CD8-positive, alpha-beta T cell (primary cell): ENCODE measurements at places on chromosomes 1 and 21. TPM values are rescaled to one million over a fixed set of nuclear protein-coding genes. Genes with fewer than 3 reads are reported as not detected.

DNA sequence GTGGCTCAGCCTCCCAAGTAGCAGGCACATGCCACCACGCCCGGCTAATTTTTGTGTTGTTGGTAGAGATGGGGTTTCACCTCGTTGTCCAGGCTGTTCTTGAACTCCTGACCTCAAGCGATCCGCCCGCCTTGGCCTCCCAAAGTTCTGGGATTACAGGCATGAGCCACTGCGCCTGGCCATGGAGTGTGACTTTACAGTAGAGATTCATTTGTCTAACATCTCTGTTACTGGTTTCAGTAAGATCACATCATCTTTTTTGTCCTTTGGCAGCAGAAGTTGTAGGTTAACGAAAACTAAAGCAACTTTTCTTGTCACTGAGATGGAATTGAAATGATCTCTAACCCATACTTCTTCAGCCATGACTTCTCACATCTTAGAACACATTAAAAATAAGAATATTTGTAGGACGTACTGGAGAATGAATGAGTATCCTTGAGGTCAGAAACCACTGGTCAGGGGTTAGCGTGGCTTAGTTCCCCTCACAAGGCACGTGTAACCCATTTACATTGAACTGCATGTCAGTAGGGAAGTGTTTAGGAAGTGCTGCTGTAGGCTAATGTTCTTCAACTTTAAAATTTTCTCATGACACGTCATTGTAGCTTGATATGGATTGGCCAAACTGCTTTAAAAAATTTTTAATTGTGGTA, 75.9 kb downstream of the CAMTA1 start:
- no peak for DNase-seq

DNA sequence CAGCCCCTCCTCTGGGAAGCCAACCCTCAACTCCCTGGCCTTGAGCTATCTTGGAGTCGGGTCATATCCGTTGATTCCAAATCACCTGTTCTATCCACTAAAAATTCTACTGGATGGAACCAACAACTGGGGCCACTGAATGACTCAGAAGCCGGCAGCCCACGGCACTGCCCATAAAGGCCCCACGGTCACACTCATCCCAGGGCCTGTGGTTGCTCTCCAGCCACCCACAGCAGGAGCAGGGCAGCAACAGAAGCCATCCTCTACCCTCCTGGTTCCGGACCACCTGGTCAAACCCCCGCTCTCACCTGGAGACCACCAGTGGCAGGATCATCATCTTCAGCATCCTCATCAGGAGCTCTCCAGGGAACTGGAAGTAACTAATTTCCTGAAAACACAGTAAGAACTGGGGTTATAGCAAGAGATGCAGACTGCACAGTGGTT, 8.4 kb downstream of the SLC1A7 start:
- DNase-seq = no peak

GRCh38 chr1:198909973-198910372, 271.1 kb downstream of the PTPRC start:
- no peak for DNase-seq

DNA sequence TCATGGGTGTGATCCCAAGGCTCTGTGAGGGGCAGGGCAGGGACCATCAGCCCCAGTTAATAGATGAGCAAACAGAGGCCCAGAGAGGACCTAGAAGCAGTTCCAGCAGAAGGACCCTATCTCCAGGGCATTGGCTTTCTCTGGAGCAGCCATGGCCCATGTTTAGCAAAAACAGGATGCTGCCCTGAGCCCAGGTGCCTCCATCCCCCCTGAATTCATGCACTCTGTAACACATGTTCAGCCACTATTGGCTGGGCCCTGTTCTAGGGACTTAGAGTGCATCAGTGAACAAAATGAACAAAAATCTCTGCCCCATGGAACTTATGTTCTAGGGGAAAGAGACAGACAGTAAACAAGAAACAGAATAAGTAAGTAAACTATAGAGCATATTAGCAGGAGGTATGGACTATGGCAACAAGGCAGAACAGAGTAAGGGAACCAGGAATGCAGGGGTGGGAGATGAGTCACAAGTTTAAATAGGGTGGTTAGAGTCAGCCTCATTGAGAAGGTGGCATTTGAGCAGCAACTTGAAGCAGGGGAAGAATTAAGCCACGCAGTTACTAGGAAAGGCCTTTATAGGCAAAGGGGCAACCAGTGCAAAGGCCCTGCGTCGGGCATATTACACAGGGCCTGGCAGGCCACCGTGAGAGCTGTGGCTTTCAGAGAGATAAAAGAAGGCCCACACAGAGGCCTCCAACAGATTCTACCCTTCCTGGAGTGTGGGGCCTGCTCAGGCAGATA, 185.9 kb upstream of the EDN2 start:
- DNase-seq = no peak

GRCh38 chr1:37808369-37809319, 636 bp upstream of the YRDC start:
- DNase-seq = no peak

DNA sequence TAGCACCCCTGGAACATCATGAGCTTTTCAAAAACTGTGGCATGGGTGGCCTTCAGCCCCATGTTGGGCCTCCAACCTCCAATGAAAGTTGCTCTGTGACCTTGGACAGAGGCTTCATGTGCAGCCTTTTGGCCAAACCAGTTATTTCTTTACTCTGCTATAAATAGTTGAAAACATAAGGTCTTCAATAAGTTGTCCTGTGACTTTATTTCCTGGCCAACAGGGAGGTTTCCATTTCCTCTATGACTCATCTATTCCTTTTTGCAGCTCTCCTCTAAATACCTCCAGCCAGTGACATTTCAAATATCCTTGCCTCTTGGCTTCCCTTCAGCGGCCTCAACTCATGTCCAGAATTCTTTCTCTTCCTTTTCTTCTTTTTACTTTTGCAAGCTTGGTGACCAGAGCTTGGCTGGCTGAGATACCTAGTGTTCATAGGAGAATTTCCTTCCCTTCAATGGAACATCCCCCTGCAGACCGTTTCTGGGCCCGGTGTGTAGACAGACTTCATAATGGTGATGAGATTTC, 22.7 kb upstream of the TRIM67 start:
- DNase-seq = no peak

The OPN3 gene
- 1.2 TPM for total RNA-seq

The ZNF496 gene
- 43.4 TPM for total RNA-seq

The COL11A1 gene
- total RNA-seq = not detected

The GUCA2A gene
- total RNA-seq = not detected
